ENCODE measurements at places on chromosomes 7 and 10. TPM values are rescaled to one million over a fixed set of nuclear protein-coding genes. Genes with fewer than 3 reads are reported as not detected.

DNA sequence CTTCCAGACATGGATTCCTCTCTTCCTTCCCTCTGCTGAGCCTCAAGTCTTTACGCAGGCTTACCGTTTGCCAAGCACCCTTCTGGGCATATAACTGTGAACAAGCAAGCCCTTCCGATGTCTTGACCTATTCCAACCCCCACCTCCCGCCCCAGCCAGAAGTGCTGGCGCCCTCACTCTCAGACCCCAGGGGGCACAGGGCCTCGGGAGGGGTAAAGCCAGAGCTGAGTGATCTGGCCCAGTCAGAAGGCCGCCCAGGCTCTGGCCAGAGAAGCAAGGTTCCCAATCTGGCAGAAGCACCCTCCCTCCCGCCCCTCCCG, 1.2 kb downstream of the PRRT4 start:
- no peak for DNase-seq

DNA sequence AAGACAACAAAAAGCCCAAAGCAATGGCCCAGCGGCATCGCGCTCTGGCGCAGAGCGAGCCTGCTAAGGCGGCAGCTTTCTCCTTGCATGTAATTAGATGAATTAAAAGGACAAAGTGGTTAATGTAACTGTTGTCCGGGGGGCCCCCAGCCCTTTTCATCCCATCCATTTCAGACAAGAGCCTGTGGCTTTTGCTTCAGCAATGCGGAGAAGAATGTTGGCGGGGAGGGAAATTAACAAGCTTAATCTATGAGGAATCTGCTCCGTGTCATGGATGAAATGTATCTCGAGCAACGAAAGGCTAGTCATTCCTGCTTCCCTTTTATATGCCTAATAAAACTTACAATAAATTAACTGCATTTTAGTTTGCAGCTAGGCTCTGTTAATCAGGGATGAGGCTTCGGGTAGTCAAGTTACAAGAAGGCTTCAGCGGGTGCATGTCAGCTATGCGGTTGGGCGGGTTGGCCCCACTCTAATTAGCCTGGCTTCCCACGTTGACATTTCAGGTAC, 203.3 kb downstream of the BUB3 start:
- DNase-seq = no peak

DNA sequence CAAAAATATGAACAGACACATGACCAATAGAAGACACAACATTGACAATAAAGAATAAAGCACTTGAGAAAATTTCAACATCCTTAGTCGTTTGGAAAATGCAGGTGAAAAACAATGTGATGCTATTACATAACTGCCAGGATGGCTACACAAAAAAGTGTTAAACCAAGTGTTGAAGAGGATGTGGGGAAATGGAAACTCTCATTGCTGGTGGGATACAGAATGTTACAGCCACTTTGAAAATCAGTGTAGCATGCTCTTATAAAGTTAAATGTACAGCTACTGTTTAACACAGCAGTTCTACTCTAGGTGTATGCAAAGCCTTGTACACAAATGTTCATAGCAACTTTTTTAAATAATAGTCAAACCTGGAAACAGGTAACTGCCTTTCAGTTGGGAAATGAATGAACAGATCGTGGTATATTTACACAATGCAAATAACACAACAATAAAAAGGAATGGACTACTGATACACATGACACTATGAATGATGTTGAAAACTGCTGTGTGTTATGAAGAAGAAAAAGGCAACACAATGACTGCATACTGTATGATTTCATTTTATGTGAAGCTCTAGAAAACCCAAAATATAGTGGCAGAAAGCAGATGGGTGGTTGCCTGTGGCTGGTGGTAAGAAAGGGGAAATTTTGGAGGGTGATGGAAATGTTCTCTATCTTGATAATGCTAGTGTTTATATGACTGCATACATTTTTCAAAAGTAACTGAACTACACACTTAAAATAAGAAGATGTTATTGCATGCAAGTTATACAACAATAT, 102.2 kb upstream of the VIPR2 start:
- DNase-seq = no peak

Gene MRLN
- not detected for total RNA-seq

DNA sequence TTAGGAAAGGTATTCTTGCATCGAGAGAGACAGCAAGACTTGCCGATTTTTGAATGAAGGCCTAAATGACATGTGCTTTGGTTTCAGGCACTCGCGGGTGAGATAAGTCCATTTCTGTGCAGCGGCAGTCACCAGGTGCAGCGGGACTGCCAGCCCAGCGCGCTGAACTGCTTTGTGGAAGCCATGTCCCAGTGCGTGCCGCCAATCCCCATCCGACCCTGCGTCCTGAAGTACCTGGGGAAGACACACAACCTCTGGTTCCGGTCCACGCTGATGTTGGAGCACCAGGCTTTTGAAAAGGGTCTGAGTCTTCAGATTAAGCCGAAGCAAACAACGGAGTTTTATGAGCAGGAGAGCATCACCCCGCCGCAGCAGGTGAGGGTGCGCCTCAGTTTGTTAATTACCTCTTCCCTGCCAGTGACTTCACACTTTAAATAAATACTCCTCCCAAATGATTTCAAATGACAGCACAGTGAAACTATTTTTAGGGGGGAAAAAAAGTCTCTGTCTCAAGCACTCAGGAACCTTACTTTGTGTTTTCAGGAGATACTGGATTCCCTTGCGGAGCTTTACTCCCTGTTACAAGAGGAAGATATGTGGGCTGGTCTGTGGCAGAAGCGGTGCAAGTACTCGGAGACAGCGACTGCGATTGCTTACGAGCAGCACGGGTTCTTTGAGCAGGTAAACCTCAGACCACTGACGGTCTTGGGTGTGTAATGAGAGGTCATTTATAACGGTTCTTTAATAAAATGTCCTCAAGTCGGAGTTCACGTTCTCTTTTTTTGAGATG, 98.3 kb downstream of the TRRAP start:
- no peak for DNase-seq

Gene HIPK2
- total RNA-seq = 63.6 TPM

- no peak for DNase-seq
Measured at GRCh38 chr7:42292991-42293521, 56.0 kb upstream of the GLI3 start.

Gene ENTPD1
- 7.2 TPM for total RNA-seq

Gene LRRC17
- 1.3 TPM for total RNA-seq

Gene TUBB8
- 0.90 TPM for total RNA-seq

DNA sequence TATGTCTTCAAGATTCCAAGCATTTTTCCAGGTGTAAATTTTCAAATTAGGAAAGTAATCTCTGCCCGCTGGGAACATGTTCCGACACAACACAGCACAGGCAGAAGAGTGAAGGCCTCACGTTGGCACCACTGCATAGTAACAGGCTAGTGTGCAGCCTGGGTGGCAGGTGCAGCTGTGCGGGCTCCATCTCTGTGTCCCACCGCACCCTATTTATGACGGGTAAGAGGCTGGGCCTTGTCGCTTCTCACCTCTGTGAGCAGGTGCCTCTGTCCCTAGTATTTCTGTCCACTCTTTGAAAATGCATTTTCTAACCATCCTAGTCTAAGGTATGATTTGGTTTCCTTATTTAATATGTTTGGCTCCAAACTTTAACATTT, 24.1 kb downstream of the VIPR2 start:
- DNase-seq = no peak

Gene MUC3A
- 105 TPM for total RNA-seq

- DNase-seq = no peak
Measured at GRCh38 chr7:16356301-16356958, 64.9 kb downstream of the CRPPA start.

DNA sequence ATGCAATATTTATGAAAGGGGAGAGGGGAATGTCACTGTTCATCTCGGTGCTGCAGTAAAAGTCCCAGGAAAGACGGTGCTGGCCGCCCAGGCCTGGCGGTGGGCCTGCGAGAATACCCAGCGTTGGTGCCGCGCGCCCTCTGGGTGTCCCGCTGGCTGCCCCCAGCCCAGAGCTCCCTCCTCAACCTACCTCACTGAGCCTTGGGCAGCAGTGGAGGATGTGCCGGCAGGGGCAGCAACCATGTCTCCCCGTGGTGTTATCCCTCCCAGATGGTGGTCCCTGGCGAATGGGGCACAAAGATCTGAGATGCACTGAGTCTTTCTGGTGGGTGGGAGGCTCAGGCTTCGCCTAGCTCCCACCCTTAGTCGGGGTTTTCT, 9.5 kb upstream of the TLX1 start:
- DNase-seq = no peak

- DNase-seq = no peak
Measured at GRCh38 chr7:69318794-69319193, 279.5 kb upstream of the AUTS2 start.

Gene KIAA1549
- total RNA-seq = 2.0 TPM

DNA sequence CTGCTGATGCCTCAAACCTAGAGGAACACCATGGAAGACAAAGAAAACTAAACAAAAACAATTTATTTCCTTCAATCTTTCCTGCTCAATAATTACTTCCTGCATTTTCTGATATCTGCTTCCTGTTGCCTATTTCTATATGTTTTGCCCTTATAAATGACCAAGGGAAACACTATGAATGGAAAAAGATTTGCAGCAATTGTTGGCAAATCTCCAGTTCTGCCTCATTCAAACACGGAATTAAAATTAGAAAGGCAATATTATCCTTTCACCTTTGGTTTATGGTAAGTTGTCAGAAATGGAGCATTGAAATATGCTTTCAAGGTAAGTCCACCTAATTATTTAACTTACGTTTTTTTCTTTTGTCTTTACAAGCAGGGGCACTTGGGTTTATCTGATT, 552.2 kb upstream of the ANKRD30A start:
- no peak for DNase-seq

Gene TCAF2
- 1.3 TPM for total RNA-seq

GRCh38 chr7:64885520-64886240, 17.4 kb upstream of the ZNF273 start:
- no peak for DNase-seq

- DNase-seq = peak; percentile 96
Measured at GRCh38 chr10:96586419-96587263, at the start of gene TM9SF3. TSS of gene TM9SF3 (minus strand) at chr10:96587012. CDS start at chr10:96586835, 177 bp downstream.

Gene SPACDR
- 0.43 TPM for total RNA-seq

Gene SLC35G1
- 15.2 TPM for total RNA-seq

DNA sequence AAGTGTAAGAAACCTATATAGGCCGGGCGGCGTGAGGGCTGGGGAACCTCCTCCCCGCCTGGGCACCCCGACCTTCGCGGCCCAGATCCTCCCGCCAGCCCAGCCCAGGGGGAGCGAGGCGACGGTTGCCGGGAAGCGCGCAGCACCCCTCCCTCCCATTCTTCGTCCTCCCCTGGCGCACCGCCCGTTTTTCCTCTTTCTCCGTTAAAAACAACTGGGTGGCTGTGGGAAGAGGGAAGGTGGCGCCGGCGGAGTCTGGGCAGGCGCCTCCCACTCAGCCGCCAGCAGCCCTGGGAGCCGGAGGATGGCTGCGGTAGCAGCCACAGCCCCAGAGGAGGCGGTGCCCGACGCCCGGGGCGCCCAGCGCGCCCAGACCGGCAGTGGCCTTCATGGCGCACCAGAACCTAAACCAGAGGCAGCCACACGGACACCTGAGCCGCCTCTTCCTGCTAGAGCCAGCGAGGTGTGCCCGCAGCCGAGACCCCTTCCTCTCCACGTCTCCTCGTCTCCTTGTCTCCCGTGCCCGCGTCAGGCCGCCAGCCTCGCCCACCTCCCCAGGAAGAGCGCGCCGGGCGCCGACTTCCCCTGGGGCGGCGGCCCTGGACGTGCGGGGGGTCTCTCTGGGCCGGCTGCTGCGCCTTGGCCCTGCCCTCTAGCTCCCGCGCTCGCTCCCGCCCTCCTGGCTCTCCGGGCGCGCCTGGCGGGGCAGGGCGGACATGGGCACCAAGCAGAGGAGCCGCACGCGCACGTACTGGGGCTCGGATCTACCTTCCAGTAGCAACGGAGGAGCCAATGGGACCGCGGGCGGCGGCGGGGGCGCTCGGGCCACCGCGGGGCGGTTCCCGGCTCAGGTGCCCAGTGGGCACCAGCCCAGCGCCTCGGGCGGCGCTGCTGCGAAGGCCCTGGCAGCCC, 32.8 kb upstream of the SFTPD start:
- DNase-seq = peak; percentile 61

Gene EIF5AL1
- total RNA-seq = 0.09 TPM

GRCh38 chr10:77673101-77673500, 35.5 kb upstream of the KCNMA1 start:
- no peak for DNase-seq

Gene PNLIPRP2
- 8.9 TPM for total RNA-seq

- DNase-seq = no peak
Measured at GRCh38 chr7:22229148-22229547, 127.8 kb downstream of the RAPGEF5 start.

DNA sequence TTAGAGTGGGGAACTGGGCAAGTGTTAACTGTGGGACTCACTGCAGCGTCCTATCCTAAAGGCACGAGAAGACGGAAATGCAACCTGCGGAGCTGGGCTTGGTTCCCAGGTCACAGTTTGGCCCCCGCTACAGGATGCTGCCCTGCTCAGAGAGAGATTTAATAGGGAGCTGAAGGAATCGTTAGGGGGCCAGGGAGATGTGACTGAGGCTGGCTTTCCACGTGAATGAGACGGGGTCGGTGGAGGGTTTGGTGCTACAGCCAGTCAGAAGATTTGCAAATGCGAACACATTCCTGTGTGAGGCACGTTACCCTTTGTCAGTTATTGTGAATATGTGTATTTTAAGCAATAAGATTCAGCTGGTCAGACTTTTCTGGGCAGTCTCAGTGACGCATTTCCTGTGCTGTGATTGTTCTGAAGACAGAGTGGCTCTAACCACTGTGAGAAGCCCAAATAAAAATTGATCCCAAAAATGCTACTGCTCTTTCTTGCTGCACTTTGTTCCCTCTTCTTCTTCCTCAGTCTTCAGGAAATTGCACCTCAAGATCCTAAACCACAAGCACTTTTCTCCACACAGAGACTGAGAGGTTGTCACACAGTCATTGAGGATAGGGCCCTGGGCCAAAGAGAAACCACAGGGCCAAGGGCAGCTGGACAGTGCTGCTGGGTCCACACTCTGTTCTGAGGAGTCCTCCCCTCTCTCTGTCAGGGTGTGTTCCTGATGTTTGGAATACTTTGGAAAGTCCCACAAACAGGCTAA, 21.2 kb downstream of the CYP17A1 start:
- DNase-seq = peak; percentile 42
